ENCODE measurements at places on chromosomes 5 and 9.

DNA sequence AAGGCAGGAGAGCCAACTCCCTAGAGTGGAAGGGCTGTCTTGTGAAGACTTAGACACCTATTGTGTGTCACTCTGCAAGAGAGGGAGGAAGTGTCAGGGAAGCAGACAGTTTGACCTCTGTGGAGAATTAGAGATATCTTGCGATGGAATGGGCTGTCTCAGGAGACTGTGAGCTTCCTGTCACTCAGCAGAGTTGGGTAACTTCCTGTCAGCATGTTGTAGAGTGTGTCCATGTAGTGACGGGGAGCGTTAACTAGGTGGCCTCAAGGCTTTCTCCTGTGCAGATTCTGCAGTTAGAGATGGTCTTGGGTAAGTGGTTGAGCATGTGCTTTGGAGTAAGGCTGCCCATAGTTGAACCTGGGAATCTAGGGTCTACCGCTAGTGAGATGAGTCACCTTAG is 136.5 kb downstream of the KIF4B start:
- DNase-seq, result no peak

DNA sequence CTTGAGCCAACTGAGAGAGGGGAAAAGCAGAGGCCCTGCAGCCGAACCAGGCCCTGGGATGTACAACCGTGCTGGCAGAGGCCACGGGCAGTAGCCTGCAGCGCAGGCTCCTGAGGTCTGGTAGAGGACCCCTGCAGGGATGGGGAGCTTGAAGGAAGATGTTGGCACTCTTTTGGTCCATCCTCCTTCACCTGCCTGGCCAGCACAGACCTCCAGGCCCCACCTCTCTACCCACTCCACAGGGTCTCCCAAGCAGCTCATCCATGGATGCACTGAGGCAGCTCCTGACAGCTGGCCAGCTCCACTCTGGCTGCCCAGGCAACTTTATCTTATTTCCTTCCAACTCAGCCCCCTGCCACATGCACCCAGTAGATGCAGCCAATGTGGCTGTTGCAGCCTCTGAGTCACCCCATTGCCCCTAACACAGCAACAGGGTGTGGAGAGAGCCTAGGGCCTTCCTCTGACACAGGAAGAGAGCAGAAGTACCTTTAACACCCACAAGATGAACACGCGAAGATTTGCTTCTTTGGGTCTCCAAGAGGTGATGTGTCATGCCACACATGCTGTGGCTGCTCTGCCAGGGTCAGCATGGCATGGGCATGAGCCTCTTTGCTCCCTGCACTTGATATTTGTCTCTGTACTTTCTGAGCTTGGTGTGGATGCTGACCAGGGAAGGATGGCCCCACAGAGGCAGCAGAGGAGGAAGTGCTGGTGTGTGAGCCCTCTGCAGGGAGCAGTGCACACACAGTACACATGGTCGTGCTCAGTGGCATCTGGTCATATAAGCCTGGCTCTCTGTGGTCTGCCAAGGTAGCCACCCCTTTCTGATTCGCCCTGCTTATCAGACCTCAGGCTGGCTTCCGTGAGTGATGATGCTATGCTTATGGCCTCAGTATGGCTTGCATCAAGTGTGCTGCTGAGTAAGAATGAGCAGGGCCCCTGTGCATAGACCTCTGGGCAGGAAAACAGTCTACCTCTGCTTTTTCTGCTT is 117.2 kb downstream of the NRG2 start:
- no peak for DNase-seq

DNA sequence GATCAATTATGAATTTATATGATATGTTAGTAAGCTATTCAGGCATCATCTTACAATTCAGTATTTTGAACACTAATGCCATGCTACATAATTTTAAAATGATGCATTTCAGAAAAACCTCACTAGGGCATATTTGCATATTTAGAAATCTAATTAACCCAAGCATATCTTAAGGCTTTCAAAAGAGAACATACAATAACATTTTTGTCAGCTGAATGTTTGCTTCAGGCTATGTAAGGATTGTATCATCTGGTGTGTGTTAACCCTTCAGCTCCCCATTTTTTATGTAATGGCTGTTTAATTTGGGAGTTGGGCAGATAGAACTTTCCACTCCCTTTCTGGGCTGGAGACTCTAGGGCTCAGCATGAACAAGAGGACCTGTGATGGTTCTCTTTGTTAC is 299.1 kb upstream of the EFNA5 start:
- DNase-seq, result no peak

DNA sequence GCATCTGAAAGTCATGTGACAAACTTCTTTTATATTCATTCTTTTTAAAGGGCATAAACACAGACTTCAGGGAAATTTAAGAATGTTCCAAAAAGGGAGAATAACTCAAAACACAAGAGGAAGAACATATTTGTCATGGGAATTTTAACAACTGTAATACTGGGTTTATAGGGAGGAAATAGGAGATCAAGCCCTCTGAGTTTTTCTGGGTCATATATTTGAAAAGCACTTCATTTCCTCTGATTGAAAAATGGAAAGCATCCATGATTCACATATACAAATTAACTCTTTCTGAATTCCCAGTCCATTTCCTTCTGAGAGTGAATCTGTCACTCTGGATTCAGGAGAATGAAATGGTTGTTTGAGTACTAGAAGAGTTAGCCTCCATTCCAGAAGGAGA is 26.8 kb downstream of the LURAP1L start:
- DNase-seq, result no peak

GRCh38 chr5:11182441-11183080 is 421.5 kb upstream of the DAP start:
- DNase-seq, result peak; percentile 13

DNA sequence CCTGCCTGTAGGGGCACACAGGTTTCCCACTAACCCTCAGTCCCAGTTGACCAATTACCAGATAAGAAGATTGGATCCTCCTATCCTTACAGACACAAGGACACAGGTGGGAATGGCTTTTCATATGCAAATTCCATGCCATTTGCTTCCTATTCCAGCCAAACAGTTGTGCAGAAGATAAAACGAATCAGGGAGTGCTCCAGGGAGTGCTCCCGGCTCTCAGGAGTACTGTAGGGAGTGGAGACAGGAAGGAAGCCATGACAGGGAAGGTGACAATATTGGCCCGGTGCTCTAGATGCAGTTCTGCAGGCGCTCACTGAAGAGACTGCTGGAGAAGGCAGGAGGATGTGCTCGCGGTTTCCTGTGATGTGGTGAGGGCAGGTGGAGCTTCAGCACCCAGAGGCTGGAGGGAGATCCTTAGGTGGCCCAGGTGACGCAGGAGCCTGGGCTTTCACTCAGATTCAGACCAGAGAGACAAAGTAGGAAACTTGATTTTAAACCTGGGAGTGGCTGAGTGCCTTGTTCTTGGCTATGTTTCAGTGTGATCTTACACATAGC is 260.0 kb downstream of the AUH start:
- DNase-seq, result no peak

GRCh38 chr5:130975847-130976246 is 189.2 kb downstream of the HINT1 start:
- DNase-seq, result no peak

DNA sequence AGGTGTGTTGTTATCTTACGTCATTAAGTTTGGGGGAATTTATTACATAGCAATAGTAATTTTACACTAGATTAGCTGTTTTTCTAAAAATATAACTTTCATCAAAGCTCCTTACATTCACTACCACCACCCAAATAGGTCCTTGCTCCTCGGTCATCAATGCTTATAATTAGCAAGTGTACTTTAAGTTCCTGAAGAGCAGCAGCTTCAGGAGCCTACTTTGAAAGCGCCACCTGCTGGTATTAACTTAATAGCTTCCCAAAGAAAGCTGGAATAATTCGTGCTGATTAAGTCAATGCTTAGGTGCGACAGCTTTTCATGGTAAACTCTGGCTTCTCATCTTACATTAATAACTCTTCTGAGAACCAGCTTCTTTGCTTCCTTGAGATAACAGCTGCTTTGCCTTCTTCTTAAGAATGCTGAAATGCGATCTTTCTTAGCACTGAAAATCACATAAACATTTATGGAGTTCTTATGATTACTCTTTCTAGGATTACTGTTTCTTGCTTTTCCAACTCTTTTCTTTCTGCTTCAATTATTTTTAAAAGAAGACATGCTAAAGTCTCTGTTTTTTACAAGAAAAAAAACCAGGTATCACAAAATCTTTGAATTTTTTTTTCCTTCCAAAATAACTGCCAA is 10.0 kb upstream of the C5 start:
- peak; percentile 67 for DNase-seq

DNA sequence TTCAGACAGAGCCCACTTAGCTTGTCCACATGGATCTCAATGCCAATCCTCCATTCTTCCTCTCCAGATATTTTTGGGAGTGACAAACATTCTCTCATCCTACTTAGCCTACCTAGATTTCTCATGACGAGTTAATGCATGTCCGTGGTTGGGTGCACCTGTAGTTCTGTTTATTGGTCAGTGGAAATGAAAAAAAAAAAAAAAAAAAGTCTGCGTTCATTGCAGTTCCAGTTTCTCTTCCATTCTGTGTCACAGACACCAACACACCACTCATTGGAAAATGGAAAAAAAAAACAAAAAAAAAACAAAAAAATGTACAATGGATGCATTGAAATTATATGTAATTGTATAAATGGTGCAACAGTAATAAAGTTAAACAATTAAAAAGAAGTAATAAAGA is 59.0 kb downstream of the BASP1 start:
- DNase-seq, result no peak

DNA sequence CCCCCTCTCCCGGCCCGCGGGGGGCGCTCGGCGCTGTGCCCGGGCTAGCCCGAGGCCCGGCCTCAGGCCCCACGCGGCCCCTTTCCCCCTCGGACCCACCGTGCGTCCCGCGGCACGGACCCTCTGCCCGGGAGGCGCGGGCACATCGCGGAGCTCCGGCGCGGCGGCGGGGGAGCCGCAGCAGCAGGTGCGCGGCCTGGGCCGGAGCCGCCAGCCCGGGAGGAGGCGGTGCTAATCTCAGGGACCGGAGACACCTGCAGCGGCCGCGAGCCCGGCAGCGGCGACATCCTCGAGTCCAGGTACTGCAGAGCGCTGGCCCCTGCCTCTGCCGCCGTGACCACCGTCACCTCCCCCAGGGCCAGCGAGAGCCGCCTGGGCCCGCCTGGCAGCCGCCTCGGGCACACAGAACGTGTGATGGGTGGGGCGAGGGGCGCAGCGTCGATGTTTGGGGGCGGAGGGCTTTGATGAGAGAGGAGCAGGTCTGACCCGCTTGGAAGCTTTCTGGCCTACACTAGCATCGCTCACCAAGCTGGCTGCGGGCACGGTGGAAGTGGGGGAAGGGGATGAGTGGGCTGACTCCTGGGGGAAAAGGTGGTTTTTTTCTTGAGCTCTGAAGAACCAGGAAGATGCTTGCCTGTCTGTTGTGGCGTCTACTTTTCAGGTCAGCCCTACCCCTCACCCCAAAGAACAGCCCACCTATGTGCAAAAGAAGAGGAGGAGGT is 524 bp downstream of the CYFIP2 start:
- no peak for DNase-seq

DNA sequence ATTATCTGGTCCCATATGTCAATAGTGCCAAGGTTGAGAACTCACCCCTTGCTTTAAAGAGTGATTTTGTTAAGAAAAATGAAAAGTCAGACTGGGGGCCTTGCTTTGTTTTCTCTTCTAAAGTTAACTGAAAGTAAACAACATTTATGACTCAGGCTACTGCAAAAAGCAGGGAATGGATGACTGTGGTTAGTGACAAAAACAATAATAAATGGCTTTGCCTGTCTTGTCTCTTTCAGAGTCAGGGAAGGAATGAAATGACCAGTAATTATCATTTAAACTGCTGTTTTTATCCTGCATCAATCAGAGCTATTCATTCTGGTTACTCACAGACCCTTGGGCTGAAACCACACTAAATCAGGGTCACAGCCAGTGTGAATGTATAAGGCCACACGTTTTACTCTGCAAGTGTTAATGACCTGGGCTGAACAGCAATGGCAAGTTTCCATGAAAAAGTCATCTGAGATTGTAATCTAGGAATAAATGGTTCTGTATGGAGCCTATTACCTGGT is 112.2 kb downstream of the ZNF608 start:
- no peak for DNase-seq

DNA sequence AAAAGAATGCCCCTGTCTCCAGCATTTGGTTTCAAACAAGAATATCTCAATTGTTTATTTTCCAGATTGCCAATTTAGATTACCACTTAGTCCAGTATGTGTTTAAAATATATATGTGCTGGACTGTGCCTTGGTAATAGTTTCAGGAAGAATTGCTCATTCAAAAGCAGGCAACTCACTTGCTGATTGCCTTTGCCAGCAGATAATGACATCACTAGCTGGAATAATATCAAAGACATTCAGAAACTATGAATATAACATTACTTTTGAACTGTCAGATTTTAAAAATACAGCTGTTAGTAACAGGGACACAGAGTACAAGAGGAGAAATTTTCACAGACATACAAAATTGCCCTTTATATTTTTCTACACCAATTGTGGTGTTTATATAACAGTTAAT is 96.0 kb upstream of the ITGA2 start:
- no peak for DNase-seq

- no peak for DNase-seq
Measured at GRCh38 chr9:5568868-5569267, 58.5 kb downstream of the PDCD1LG2 start.

- no peak for DNase-seq
Measured at GRCh38 chr9:114785866-114786650, 19.8 kb downstream of the TNFSF15 start.

- no peak for DNase-seq
Measured at GRCh38 chr5:101720033-101720432, 576.1 kb downstream of the SLCO4C1 start.

GRCh38 chr9:37029776-37030610 is 4.1 kb downstream of the PAX5 start:
- DNase-seq, result no peak

DNA sequence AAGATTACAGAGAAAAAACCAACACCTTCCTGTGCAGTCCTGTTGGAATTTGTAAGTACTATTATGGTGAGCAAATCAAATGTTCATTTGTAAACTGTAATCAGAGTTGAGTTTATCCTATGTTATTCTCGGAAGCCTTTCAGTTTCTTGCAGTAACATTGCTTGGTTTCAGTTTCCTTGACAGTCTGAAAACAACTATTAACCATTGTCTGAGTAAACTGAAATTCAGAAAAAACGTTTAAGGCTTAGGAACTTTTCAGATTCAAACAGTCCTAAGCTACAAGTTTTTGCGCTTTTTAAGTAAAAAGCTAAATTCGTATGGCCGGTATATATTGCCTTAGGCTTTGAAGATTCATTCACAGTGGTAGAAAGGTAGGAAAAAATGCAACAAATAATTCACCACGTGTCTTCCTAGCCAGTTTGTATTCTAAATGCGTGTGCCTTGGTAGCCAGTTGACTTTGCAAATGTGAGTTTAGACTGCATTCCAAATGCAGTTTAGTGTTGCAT is 2.5 kb downstream of the GPBP1 start:
- no peak for DNase-seq

DNA sequence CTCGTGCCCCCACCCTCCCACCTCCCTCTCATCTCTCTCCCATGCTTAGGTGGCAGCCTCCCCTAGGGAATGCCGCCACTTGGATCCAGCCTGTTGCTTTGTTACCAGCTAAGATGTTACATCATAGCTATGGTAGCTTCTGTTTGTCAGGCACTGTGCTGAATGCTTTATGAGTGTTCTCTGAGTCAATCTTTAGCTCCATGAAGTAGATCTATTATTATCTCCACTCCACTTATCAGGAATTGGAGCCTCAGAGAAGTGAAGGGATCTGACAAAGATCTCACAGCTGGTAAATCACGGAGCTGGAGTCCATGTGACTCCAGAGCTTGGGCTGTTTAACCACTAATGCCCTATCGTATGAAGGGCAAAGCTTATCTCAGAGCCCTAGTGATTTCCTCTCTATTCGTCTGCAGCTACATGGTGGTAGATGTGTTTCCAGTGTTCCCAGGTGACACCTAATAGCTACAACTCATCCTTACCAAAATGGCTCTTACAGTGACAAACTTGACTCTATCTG is 54.1 kb downstream of the GARNL3 start:
- DNase-seq, result no peak

- DNase-seq, result no peak
Measured at GRCh38 chr5:120544043-120544442, 79.9 kb downstream of the PRR16 start.
